ENCODE measurements at places on chromosomes 6 and 20. TPM values are rescaled to one million over a fixed set of nuclear protein-coding genes. Genes with fewer than 3 reads are reported as not detected.

The DUSP15 gene
- polyA plus RNA-seq: 7.2 TPM

The ASF1A gene
- polyA plus RNA-seq: 27.9 TPM

The ELOVL2 gene
- polyA plus RNA-seq: 0.12 TPM

The OTOR gene
- polyA plus RNA-seq: not detected

The TGM2 gene
- polyA plus RNA-seq: 192 TPM

The LGSN gene
- polyA plus RNA-seq: not detected

The C20orf202 gene
- 0.27 TPM for polyA plus RNA-seq

The CLPSL1 gene
- not detected for polyA plus RNA-seq

The FOXF2 gene
- polyA plus RNA-seq: 0.16 TPM

The NR2E1 gene
- polyA plus RNA-seq: not detected

The MEP1A gene
- not detected for polyA plus RNA-seq

The EPB41L2 gene
- polyA plus RNA-seq: 11.0 TPM

The FGD2 gene
- 0.29 TPM for polyA plus RNA-seq

The TRIM31 gene
- polyA plus RNA-seq: not detected

The CD2AP gene
- 15.9 TPM for polyA plus RNA-seq

The ZKSCAN3 gene
- 7.8 TPM for polyA plus RNA-seq

The CRISP2 gene
- not detected for polyA plus RNA-seq

The BPI gene
- not detected for polyA plus RNA-seq

The MMP24OS gene
- polyA plus RNA-seq: 61.4 TPM

The PLCB4 gene
- polyA plus RNA-seq: 39.2 TPM

The PLG gene
- polyA plus RNA-seq: 0.71 TPM

The RAD21L1 gene
- 1.2 TPM for polyA plus RNA-seq

The SYCP2 gene
- polyA plus RNA-seq: 0.07 TPM

The GDAP1L1 gene
- polyA plus RNA-seq: 5.5 TPM

The SLC17A1 gene
- polyA plus RNA-seq: not detected

The RFX6 gene
- not detected for polyA plus RNA-seq

The SLC32A1 gene
- polyA plus RNA-seq: not detected

The VSX1 gene
- polyA plus RNA-seq: not detected

The SLC13A3 gene
- polyA plus RNA-seq: 2.1 TPM

The HLA-DRB1 gene
- polyA plus RNA-seq: 0.74 TPM

The ABHD16B gene
- 4.6 TPM for polyA plus RNA-seq

The PGC gene
- polyA plus RNA-seq: not detected

The LHFPL5 gene
- not detected for polyA plus RNA-seq

The SLC4A11 gene
- 0.54 TPM for polyA plus RNA-seq

The SLA2 gene
- polyA plus RNA-seq: not detected

The SYNDIG1 gene
- polyA plus RNA-seq: 0.39 TPM

The TMEM151B gene
- polyA plus RNA-seq: 0.29 TPM

The PRSS16 gene
- 2.7 TPM for polyA plus RNA-seq

Measured in cardiac muscle cell (in vitro differentiated cells and primary cell).